ENCODE measurements at places on chromosomes 13 and 19.

DNA sequence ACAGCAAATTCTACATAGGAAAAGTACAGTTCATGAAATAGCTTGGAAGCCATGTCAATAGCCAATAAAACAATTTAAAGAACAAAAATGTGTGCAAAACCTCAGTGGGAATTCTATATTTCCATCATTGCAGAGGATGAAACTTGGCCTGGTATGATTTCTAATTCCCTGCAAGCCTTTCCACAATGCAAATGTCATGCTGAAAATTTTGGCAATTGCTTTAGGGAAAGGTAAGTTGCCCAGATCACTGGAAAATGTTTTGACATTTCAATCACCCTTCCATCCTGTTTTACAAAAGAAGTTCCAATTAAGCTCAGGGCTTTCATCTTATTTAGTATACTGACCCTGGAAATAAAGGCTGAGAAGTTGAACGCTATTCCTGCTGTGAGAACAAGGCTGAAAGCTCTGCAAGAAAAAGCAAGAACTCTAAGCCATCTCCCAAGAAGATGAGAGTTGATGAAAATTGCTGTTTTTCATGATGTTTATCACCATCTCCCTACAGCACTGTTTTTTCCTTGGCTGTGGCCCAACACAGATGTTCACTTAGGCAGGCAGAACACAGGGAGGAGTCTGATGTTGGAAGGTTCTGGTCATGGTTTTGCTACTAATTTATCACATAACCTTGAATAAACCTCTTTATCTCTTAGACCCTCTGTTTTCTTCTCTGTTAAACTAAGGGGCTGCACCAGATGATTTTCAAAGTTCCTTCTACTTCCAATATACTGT is 263.7 kb downstream of the KCTD12 start:
- DNase-seq: no peak

DNA sequence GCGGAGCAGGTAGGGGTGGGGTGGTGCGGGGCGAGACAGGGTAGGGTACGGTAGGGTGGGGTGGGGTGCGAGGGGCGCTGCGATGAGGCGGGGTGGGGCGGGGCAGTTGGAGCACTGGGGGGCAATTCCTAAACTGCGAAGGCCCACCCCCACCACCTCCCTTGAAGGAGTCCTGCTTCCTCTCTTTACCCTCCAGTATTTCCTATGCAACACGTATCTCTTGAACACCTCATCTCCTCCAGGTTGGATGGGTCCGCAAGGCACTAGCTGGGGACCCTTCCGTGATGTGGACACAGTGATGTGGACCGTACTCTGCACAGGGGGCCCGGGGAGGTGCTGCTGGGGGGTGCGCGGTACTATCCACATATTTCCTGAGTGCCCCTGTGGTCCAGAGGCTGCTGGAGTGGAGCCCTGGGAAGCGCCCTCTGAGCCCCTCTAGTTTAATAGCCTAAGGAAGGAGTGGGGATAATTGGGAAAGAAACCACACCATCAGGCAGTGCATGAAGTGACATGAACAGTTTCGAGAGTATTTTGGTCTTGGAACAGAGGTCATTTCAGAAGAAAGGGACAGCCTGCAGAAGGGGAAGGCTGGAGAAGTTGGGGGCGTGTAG is 1.1 kb downstream of the IL17D start:
- peak; percentile 43 for DNase-seq

- DNase-seq: no peak
These were observed 44.9 kb downstream of the ESD start for GRCh38 chr13:46751811-46752635.

DNA sequence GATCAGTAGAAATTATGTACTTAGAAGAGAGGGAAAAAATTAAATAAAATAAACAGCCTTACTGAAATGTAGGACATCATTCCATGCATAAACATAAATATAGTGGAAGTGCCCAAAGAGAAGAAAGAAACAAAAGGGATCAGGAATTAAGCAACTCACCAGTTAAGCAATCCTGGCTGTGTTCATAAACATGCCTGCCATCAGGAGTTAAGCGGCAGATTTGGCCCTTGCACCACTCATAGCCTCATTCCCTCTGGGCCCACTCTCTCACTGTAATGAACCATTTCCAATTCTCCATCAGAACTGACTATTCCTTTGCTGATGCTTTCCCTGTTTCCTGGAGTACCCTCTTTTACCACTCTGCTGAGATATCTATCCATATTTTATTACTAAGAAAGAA is 281.4 kb downstream of the LHFPL6 start:
- DNase-seq: no peak

Data from right kidney (tissue), 9 donors.